ENCODE measurements at places on chromosomes 1 and 21.

GRCh38 chr1:82503822-82504221, 703.1 kb downstream of the ADGRL2 start:
- DNase-seq = no peak

DNA sequence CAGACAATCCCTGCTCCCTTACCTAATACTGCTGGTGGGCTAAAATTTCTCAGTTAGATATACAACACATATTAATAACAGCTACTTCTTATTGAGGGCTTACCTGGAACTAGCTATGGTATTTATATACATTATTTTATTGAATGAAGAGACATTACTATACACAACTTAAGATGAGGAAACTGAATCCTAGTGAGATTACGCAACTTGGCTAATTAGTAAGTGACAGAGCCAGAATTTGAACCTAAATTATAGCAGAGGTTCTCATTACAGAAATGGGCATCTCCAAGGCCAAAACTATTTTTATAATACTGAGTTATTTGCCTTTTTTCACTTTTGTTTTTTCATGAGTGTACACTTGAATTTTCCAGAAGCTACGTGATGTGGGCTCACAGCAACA, 44.5 kb upstream of the SMYD2 start:
- no peak for DNase-seq

DNA sequence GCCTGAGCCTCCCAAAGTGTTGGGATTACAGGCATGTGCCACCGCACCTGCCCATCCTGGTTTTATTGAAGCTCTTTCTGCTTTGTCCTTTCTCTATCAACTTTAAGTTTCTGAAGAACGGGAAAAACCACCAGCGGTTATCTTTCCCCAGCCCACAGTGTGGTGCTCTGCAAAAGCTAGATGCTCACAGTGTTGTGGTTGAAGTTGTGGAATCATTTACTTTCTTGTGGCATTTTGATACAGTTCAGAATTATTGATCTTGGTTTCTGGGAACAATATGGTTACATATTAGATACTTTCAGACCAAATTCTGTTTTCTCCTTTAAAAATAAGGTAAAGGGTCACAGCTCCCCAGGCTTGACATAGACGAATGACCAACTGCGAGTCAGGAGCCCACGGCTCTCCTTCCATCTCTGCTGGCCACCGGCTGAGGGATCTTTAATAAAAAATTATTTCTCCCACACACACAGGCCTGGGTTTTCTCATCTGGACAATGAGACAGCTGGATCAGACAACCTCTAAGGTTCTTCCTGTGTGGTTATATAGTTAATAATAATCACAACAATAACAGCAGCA, 385.3 kb downstream of the SETD4 start:
- DNase-seq = no peak

GRCh38 chr1:43319766-43320165, 17.9 kb upstream of the MPL start:
- DNase-seq = no peak

- DNase-seq = no peak
Observed at GRCh38 chr1:68107771-68108170, 57.3 kb upstream of the DIRAS3 start.

DNA sequence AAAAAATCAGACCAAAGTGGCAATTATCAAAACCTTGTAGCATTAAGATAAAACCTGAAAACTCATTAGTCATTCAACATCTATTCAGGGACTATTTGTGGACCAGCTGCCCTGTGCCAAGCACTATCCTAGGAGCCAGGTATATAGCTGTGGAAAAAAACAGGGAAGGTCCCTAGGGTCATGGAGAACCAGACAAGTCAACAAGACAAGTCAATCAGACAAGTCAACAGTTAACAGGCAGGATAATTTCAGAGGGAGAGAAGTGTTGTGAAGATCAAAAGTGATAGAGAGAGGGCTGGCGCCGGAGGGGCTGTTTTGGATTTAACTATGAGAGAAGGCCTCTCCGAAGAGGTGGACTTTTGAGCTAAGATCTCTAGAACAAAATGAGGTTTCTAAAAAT, 3.3 kb upstream of the ATP1A4 start:
- no peak for DNase-seq

- DNase-seq = no peak
Observed at GRCh38 chr1:237507005-237507404, 383.7 kb downstream of the ZP4 start.

DNA sequence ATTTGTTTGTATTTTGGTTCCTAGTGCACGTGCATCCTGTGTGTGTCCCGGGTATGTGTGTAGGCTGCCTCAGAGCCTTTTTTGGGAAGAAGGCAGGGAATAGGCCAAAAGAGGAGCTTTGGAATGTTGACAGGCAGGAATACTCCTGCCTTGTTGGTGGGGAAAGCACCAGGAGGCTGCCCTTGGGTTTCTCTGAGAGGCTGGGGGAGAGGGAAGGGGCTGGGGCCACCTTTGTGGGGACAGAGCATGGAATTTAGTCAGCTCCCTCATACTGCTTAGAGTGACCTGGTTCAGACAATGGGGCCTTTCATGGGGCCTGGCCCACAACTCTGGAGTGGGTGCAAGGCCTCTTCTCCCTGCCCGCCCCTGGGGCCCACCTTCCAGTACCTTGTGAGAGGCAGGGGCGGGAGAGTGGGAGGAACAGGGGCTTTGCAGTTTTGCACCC, 31.3 kb downstream of the ACOT11 start:
- DNase-seq = no peak

GRCh38 chr1:118826669-118827068, 161.5 kb downstream of the TBX15 start:
- no peak for DNase-seq

DNA sequence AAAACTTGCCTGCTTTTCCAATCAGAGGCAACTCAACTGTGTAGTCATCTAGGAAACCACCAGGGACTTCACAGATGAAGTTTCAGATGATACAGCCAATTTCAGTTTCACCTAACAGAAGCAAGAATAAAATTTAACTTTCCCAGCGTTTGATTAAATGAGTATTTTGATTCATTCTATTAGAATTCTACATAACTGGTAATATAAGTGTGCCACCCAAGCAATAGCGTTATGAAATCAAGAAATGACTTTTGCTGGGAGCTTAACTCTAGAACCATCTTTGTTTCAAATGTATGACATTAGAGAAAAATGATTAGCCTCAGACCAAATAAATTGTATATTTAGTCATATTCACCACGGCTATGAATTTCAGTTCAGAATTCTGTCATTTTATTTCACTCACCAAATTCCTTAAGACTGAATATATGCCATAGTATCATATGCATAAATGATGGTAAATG, 239.3 kb downstream of the NRIP1 start:
- no peak for DNase-seq

GRCh38 chr1:72938408-72938807, 656.1 kb upstream of the NEGR1 start:
- DNase-seq = no peak

DNA sequence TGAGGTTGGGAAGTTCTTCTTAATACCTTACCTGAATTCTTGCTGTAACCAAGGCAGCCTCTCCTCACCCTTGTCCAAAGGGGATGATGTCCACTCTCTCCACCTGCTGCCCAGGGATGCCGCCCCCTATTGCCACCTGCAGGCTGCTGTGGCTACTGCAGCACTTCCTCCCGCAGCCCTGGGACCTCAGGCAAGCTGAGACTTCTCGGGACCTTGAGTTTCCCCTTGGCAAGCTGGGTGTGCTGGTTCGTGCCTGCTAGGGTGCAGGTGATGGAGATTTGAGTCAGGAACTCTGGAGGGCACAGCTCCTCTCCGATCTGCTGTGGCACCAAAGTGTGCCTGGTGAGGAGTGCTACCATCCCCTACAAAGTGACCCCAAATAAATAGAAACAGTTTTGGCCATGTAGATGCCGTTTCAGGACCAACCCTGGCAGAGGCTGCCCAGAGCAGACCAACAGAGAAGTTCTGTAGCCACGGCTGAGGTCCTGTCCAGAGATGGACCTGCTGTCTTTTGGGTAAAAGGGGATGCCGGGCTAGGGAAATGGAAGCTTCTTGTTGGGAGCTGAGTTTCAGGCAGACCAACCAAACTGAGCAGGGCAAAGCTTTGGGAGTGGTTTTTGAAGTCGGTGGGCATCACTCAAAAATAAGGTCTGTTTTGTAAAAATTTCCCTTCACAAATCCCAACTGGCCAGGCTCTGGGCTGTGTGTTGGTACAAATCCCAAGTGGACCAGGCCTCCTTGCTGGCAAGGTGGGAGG, 31.7 kb downstream of the RUNX3 start:
- no peak for DNase-seq

GRCh38 chr1:18052671-18053070, 54.9 kb upstream of the IGSF21 start:
- DNase-seq = no peak

GRCh38 chr1:6785318-6785727, at the start of gene CAMTA1:
Gene CAMTA1 (plus strand): TSS chr1:6785454. CDS start chr1:6785531, 77 bp downstream.
- no peak for DNase-seq

DNA sequence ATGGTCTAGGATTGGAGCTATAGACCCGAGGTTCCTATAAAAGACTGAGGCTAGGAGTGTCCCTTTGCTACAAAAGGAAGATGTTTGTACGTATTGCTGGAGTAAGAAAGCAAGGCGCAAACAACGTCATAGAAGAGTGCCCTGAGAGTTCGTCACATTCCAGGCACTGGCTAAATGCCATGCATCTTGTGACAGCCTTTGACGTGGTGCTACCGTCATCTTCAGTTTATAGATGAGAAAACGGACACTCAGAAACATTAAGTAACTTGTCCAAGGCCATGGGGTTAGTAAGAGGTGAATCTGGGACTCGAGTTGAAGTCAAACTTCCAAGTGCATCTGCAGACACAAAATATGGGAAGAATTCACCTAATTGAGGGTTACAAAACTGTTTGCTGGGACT, 104.2 kb upstream of the SLC45A1 start:
- no peak for DNase-seq

DNA sequence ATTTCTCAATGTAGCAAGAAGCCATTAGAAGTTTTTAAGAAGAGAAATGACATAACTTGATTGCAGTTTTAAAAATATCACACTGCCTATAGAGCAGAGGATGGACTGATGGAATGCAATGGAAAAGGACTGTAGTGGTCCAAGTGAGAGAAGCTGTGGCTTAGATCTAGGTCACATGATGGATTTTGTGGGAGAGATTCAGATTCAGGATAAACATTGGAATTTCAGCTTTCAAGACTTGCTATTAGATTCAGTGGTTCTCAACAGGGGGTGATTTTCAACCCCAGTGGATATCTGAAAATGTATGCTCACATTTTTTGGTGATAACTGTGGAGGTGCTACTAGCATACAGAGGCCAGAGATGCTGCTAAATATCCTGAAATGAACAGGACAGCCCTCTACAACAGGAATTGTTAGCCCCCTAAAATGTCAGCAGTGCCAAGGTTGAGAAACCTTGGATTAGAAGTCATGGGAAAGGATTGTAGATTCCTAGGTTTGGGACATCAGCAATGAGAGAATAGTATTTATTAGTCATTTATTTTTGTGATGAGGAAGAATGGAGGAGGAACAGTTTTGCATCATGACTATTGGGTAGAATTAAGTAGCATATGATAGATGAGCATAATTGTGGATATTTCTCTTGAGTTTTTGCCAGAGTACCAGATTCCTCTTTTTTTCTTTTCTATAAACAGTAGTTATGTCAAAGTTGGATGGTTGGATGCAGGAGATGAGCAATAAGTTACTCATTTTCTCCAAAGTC, 30.1 kb upstream of the KCNK2 start:
- no peak for DNase-seq

All from stimulated activated CD4-positive, alpha-beta T cell treated with anti-CD3 and anti-CD28 coated beads, TNF-alpha, amount 100 ng/mL, for 1 hour (primary cell).